ENCODE measurements at places on chromosomes 5 and 9. TPM values are rescaled to one million over a fixed set of nuclear protein-coding genes. Genes with fewer than 3 reads are reported as not detected.

DNA sequence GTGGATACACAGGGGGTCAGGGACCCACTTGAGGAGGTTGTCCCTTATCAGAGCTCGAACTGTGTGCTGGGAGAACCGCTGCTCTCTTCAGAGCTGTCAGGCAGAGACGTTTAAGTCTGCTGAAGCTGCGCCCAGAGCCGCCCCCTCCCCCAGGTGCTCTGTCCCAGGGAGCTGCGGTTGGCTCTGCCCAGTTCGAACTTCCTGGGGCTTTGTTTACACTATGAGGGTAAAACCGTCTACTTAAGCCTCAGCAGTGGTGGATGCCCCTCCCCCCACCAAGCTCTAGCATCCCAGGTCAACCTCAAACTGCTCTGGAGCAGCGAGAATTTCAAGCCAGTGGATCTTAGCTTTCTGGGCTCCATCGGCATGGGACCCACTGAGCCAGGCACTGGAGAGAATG, 15.9 kb downstream of the SRD5A1 start:
- DNase-seq: no peak

The GPR151 gene
- not detected for total RNA-seq

DNA sequence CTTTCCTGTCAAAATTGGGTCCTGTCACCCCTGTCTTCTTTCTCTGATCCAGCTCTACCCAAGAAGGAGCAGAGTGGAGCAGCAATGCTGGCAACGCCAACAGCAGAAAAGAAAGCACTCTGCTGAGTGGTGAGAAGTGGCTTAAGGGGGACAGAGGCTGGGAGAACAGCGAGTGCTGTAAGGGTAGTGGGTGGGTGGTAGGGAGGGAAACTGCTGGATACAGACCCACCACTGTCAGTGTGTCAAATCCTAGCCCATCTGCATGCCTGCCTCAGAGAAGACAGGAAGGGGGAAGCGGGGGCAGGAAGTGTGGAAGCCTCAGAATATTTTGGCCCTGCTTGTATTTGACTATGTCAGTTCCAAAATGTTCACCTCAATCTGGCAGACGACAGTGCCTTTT, 170.4 kb upstream of the MAST4 start:
- DNase-seq: no peak

- DNase-seq: no peak
These were observed 128.9 kb upstream of the RAPGEF1 start for GRCh38 chr9:131868766-131869165.

- DNase-seq: no peak
These were observed 155.6 kb downstream of the ARHGAP26 start for GRCh38 chr5:142925795-142926194.

The SPINK4 gene
- total RNA-seq: not detected

Measured in OCI-LY7 (cell line).